ENCODE measurements at places on chromosomes 7 and 10.

DNA sequence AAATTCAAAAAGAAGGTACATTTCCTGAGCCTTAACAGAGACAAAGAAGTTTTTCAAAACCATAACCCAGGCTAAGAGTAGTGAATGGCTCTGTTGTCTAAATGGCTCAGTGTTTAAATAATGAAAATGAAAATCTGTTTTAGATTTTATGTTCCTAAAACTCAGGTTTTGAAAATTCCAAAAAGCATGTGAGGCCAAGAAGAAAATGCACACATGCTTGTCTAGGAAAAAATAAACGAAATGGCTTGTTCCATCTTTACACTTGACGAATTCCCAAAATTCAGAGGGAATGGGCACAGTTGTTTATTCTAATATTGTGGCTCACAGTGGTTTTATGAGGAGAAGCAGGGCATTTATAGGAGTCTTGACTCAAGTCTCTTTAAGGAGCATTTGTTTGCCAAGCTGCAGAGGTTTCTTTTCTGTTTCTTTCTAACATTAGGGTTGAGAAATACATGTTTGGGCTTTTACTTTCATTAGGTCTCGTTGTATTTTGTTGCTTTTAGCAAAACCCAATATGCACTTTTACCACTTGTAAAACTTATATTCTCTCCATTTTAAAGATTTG is 527.6 kb upstream of the ANKRD30A start:
- no peak for DNase-seq

GRCh38 chr10:96721207-96721572 is 876 bp upstream of the PIK3AP1 start:
- DNase-seq: no peak

DNA sequence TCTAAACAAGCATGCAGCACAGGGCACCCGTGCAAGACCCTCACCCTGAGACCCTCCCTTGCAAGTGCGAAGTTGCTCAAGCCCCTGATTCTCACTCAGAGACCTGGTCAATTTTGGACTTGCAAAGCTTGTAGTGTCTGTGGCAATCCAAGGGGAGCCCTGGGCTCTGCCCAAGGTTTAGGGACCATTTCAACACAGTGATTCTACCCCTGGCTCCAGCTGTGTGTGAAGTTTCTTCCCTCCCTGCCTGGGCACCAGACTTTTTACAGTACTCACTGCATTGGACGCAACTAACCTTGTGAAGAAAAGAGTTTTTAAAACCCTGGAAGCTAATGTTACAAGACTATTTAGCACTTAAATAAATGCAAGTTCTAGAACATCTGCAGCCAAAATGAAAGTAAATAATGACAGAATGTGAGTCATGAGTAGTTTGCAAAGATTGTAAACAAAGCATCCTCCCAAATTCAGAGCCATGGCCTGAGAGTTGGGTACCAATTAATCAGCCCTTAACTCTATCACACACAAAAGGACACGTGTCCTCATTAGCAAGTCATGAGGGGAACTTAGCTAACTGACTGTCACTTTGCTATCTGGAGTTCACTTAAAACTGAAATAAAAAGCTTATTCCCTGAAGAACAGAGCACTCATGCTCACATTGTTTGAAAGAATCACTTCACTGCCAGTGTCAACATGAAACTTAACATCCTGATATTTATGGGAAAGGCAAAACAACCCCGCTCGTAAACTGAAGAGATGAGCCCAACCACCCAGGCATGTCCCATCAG is 48.1 kb downstream of the RGS10 start:
- no peak for DNase-seq

GRCh38 chr7:131026297-131027000 is 292.4 kb upstream of the KLF14 start:
- DNase-seq: no peak

DNA sequence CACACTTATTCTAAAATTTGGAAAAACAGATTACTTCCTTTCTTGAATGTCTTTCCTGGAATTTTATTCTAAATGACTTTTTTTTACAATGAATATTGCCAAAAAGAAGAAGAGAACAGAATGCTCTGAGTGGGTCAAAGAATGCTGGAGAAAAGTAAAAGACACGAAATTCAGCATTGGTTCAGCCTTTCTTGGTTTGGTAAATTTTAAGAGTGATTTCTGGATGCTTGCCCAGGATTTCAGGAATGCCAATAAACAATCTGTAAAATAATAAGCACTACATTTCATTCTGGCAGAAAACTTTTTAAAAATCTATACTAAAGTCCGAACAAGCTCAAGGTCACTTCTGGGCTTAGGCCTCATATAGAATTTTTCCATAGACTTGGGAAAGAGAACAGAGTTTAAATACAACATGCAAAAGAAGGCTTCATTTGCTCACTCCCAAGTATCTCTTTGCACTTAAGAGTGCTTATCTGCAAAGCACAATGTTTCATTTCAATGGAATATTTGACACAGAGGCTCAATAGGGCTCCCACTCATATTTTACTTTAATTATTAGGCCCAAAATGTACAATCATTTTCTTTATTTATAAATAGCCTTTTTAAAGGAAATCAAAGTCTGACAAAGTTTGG is 359.5 kb upstream of the ANKRD30A start:
- no peak for DNase-seq

DNA sequence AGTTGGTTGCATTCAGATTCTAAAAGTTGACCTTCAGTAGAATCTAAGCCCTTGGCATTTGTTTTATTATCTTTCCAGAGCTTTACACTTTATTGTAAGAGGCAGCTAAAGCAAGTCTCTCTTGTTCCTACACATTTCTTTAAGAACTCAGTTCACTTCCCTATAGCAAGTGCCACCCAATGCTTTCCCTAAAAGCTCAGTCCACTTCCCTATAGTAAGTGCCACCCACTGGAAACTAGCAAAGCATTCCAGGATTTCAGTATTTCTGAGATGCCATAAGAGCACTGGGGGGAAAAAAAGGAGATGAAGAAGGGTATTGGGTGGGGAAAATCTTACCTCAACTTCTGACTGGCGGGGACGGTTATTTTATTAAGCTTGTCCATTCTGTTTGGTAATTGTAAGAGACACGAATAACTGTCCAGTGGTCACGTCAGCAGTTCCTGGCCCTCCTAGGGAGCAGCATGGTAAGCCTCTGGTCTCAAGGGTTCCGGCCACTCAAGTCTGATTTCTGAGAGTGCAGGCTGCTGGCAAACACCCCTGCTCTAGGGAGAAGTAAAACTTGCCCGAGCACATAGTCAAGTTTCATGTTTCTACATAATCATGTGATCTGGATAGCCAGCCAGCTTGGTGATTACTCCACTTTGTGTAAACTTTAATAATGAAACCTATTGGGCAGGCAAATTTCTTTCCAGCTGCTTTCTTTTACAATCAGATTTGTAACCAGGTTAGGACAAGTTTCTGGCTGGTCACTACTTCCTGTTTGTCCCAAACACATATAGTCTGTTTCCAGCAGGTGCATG is at the start of gene BLNK:
TSS of gene BLNK (minus strand) at position 554 of the 800 bp plus-strand sequence. CDS start at position 383, 171 bp downstream.
- DNase-seq: no peak

- no peak for DNase-seq
Observed at GRCh38 chr10:77638321-77639101, 903 bp upstream of the KCNMA1 start.

DNA sequence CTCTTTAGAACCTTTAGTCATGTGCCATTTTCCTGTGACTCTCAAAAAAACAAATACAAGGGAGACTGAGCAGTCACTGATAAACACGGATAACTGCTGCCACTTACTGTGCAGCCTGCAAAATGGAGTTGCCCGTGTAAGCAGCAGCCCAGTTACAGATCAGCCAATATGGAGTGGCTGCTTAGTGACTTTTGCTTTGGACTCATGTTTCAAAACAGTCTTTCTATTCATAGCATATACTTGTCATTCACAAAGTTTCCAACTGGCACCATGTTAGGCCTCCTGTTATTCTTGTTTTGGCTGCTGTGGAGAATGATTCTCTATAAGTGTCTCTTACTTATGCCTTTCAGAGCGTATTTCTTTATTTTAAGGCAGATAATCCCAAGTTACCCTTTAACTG is 3.0 kb downstream of the FAM204A start:
- DNase-seq: no peak

DNA sequence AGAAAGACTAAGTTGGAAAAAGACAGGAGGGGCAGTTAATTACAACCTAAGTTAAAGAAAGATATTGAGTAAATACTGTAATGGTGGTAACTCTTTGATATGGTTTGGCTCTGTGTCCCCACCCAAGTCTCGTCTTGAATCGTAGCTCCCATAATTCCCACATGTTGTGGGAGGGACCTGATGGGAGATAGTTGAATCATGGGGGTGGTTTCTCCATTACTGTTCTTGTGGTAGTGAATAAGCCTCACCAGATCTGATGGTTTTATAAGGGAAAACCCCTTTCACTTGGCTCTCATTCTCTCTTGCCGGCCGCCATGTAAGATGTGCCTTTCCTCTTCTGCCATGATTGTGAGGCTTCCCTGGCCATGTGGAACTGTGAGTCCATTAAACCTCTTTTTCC is 143.8 kb downstream of the GRK5 start:
- DNase-seq: no peak

DNA sequence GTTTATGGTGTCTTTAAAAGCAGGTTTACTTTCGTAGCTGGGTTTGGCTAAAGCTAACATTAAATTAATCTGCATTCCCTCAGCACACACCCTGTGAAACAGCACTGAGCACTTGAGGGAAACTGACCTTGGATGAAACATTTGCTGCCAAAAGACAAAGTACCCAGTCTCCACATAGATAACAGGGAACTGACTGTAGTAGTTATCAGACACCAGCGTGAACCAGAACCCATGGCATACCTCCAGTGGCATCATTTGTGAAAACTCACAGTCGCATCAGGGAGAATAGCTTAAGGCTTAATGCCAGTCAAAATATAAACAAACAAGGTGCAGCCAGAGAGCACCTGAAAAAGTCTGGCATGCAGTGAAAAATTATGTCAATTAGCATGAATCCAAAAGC is 357.8 kb upstream of the C7orf33 start:
- no peak for DNase-seq

- DNase-seq: no peak
Observed at GRCh38 chr7:151006590-151007300, 15.9 kb downstream of the NOS3 start.

GRCh38 chr10:30365278-30365677 is 16.2 kb upstream of the MTPAP start:
- no peak for DNase-seq

DNA sequence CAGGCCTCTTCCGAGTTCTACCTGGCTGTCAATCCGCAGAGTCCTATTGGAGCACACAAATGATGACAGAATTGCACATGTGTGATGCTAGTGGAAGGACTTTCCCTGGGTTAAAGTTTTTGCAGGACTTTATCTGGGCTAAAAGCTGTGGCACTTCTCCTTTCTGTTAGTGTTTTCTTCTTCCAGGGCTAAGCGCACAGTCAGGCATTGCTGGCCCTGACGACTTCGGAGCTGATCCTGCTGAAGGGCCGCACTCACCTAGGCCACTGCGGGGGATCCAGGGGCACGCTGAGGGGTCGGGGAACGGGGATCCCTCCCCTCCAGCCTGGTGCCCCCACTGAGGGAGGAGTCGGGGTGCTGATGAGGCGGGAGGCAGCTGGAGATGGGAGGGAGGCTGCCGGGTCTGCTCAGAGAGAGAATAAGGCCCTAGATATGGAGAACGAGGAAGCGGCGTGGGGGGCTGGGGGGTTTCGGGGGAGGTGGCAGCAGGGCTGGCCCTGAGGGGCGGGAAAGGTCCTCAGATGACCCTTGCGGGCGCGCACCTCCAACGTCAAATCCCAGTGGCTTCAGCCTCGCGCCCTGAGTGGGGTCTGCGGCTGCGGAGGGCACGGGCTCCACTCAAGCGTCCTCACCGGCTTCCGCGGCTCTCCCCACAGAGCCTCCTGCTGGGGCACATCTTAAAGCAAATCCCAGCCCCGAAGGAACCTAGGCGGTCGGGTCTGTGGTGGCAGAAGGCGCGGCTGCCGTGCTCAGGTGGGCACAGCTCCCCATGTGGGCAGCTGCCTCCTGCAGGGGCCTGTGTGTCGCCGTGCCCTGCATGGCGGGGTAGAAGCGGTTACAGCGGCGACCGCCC is 30.9 kb downstream of the AGR3 start:
- no peak for DNase-seq

GRCh38 chr7:20539201-20539600 is 76.3 kb upstream of the ABCB5 start:
- no peak for DNase-seq

DNA sequence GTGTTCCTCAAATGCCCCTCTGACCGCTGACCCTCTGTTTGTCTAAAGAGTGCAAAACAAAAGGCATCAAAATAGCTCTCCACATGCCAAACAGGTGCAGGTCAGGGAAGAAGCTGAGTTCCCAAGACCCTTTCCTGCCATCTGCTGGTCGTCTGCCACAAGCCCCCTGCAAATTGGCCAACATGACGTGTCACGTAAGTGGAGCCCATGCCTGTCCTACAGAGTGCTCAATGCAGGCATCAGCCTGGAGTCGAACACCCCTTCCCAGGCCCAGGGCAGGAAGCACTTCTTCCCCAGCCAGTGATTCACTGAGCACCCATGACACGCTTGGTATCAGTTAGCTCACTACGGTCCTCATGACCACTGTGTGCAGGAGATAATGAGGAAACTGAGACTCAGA is 14.1 kb downstream of the TMEM72 start:
- DNase-seq: no peak

GRCh38 chr7:140417456-140418155 is 13.7 kb downstream of the RAB19 start:
- no peak for DNase-seq

DNA sequence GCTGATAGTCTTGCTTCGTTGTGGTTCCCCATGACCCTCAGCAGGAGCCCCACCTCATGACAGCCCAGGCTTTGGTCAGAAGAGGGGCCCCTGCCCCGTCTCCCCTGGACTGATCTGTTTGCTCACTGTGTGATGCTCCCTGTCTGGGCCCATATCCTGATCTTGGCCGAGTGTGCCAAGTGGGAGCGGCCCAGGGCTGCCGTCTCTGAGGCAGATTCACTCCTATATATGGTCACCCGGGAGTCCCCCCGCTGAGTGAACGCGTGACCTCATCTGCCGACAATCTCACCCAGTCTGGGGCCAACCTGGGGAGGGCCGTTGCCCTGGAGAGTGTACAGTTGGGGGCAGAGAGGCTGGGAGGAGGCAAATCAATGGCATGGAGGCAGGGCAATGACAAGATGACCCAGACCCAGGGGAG is 34.5 kb downstream of the PPIF start:
- DNase-seq: no peak

GRCh38 chr7:5455581-5456219 is 32.1 kb upstream of the TNRC18 start:
- no peak for DNase-seq

DNA sequence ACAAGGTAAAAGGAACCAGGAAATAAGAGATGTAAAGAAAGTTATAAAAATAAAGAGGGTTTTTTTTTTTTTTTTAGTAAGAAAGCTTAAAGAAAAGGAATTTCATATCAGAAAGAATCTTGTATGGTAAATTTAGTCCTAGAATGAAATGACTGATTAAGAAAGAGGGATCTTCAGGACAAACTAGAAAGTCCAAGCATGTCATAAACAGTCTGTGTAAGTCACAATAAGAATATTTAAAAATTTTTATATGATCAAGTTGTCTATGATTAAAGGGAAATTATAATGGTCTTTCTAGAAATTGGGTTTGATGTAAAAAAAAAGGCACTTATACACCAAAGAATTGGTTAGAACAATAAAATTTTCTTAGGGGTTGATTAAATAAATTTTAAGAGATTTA is 289.5 kb downstream of the XPNPEP1 start:
- no peak for DNase-seq

Measured in stimulated activated CD8-positive, alpha-beta memory T cell treated with anti-CD3 and anti-CD28 coated beads, Interleukin-2, amount 100 ng/mL, for 1 hour (primary cell).